Endodermal cell (in vitro differentiated cells): ENCODE measurements at places on chromosomes 11 and 22. TPM values are rescaled to one million over a fixed set of nuclear protein-coding genes. Genes with fewer than 3 reads are reported as not detected.

ALG8 gene
- 72.1 and 73.2 TPM in 2 replicates for total RNA-seq

MRGPRX3 gene
- total RNA-seq: not detected in 3 replicates

GRCh38 chr11:118909619-118910308 is 16.0 kb downstream of the BCL9L start:
- no peak for DNase-seq
- H3K27ac ChIP-seq: peak overlapping the region; percentile 92
- peak overlapping the region; percentile 78 for H3K4me3 ChIP-seq
- H3K27me3 ChIP-seq: no peaks in the 10 kb centered on the region

DNA sequence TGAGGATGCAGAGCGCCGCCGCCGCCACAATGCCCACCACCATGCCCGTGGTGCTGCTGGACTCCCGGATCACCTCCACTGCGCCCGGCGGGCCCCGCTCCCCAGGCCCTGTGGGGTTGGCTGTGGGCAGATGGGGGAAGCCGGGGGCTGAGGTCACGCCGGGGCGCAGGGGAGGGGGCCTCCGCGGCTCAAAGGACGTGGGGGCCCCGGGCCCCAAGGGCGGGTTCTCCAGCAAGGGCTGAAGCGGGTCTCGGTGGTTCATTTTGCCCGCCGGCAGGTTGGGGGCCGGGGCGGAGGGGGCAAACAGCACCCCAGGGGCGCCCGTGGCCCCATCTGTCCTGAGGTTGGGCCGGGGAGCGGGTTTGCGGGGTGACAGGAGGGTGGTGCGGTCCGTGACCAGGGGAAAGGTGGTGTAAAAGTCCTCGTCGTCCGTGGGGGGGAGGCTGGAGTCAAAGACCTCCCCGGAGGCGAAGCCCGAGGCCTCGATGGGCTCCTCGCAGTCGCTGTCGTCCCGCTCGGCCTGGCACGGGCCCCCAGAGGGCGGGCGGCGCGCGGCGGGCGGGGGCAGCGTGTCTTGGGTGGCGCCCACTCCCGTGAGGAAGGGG is 16.5 kb downstream of the SLC22A12 start:
- no peaks in the 10 kb centered on the region for H3K27me3 ChIP-seq
- H3K36me3 ChIP-seq: no peaks in the 10 kb centered on the region
- no peak for DNase-seq
- H3K4me3 ChIP-seq: no peak overlapping the region

TEX54 gene
- 0.87 TPM in 1 of 3 replicates, not detected in the others for total RNA-seq

DNA sequence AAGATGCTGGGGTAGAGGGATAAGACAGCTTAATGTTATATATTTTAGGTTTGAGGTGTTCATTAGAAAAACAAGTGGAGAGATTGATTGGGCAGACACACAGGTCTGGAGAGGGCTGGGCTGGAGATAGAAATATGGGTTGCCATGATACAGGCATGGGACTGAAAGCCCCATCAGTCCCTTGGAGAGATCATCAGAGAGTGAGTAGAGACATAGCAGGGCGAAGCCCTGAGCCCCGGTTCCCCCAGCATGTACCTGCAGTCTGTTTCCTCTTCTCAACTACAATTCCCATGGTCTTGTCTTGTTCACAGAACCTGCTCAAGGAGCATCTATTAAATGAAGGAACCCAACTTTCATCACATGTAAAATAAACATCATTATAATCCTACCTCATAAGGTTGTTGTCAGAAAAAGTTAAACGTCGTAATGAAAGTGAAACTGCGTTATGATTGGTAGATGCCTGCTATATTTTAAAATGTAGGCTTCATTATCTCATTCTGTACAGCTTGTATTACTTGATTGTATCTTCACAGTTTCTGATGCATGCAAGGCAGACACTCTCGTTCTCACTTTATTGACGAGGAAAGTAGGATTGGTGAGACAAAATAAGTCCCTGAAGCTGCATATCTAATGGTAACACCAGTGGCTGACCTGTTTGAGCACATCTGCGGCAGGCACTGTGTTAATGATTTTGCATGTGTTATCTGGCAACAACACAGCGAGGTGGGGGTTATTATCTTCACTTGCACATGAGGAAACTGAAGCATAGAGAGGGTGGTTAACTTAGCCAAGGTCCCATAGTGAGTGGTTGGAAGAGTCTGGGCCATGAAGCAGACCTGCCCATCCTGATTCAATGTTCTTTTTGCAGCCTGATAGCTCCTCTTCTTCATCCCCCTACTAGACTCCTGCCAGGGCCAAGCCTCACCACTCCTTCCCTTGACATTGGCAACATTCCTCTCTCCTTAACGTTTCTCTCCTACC is 63.5 kb downstream of the ENDOD1 start:
- no peaks in the 10 kb centered on the region for H3K4me1 ChIP-seq
- no peaks in the 10 kb centered on the region for H3K36me3 ChIP-seq
- no peak overlapping the region for H3K4me3 ChIP-seq
- no peak for DNase-seq
- peaks cover 18% of the 10 kb centered on the region for H3K27me3 ChIP-seq

- no peak overlapping the region for H3K27ac ChIP-seq
- no peaks in the 10 kb centered on the region for H3K27me3 ChIP-seq
- no peaks in the 10 kb centered on the region for H3K36me3 ChIP-seq
- DNase-seq: no peak
- H3K4me3 ChIP-seq: no peak overlapping the region
- H3K4me1 ChIP-seq: peaks cover 3% of the 10 kb centered on the region
Observed at GRCh38 chr11:12213883-12214282, 103.5 kb downstream of the MICAL2 start.

DNA sequence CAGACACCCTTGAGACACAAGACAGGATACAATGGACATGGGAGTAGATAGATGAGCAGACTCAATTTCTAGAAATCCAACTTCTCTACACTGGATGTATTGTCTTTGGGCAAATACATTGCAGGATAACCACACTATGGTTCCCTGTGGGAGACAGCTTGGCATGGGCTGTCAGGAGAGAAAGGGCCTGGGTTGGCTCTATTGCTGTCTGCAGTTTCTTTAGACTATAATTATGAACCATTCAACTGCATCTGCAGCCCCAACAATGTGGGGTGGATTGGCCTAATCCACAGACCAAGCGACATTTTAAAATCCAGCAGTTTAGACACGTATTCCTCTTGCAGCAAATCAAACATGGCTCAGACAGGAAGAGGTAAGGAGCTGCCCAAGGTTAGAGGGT is 60.3 kb downstream of the ETS1 start:
- H3K4me1 ChIP-seq: peaks cover 34% of the 10 kb centered on the region
- no peak for DNase-seq
- H3K27me3 ChIP-seq: peaks cover 20% of the 10 kb centered on the region
- no peaks in the 10 kb centered on the region for H3K36me3 ChIP-seq
- H3K4me3 ChIP-seq: no peak overlapping the region
- no peak overlapping the region for H3K27ac ChIP-seq

DNA sequence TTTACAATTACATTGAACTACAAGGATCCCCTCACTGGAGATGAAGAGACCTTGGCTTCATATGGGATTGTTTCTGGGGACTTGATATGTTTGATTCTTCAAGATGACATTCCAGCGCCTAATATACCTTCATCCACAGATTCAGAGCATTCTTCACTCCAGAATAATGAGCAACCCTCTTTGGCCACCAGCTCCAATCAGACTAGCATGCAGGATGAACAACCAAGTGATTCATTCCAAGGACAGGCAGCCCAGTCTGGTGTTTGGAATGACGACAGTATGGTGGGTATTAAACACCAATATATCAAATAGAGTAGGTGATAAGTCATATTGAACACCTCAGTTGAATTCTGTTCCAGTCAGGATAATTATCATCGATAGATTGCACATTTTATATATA is 4.4 kb downstream of the FBXO7 start:
- H3K4me3 ChIP-seq: no peak overlapping the region
- no peaks in the 10 kb centered on the region for H3K4me1 ChIP-seq
- H3K27me3 ChIP-seq: no peaks in the 10 kb centered on the region
- no peak overlapping the region for H3K27ac ChIP-seq
- peaks cover 33% of the 10 kb centered on the region for H3K36me3 ChIP-seq

DNA sequence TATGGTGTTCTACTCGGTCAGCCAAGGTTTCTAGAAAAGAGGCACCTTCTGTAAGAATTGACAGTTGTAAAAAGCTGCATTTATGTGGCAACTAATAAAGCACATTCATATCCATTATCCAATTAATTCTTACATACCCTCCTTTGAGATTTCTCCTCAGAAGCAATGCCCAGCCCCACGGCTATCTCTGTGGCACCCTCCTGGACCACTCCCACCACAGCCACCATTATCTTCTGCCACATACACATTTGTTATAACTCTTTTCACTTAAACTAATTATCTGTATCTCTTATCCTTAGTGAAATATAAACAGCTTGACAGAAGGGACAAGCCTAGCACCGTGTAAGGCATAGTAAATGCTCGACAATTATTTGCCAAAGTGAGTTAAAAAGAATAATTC is 48.5 kb downstream of the PAK1 start:
- peaks cover 11% of the 10 kb centered on the region for H3K4me1 ChIP-seq
- DNase-seq: no peak
- H3K4me3 ChIP-seq: no peak overlapping the region
- no peaks in the 10 kb centered on the region for H3K36me3 ChIP-seq

GRCh38 chr11:127492029-127492428 is 491.5 kb upstream of the KIRREL3 start:
- no peaks in the 10 kb centered on the region for H3K4me1 ChIP-seq
- no peak for DNase-seq
- H3K36me3 ChIP-seq: no peaks in the 10 kb centered on the region
- no peaks in the 10 kb centered on the region for H3K27me3 ChIP-seq
- H3K4me3 ChIP-seq: no peak overlapping the region

GRCh38 chr11:119671051-119671450 is 57.9 kb downstream of the NECTIN1 start:
- DNase-seq: no peak
- peak overlapping the region; percentile 82 for H3K27ac ChIP-seq
- H3K4me1 ChIP-seq: no peaks in the 10 kb centered on the region
- H3K27me3 ChIP-seq: no peaks in the 10 kb centered on the region
- no peak overlapping the region for H3K4me3 ChIP-seq

TSKU gene
- total RNA-seq: 122 and 130 TPM in 2 replicates
